ENCODE measurements at places on chromosomes 3 and 15.

- no peak for DNase-seq
Measured at GRCh38 chr15:22922003-22922402, 58.2 kb downstream of the CYFIP1 start.

- DNase-seq, result no peak
Measured at GRCh38 chr15:52805351-52806283, 15.5 kb upstream of the ONECUT1 start.

- DNase-seq, result no peak
Measured at GRCh38 chr15:84973492-84974460, 7.9 kb upstream of the PDE8A start.

DNA sequence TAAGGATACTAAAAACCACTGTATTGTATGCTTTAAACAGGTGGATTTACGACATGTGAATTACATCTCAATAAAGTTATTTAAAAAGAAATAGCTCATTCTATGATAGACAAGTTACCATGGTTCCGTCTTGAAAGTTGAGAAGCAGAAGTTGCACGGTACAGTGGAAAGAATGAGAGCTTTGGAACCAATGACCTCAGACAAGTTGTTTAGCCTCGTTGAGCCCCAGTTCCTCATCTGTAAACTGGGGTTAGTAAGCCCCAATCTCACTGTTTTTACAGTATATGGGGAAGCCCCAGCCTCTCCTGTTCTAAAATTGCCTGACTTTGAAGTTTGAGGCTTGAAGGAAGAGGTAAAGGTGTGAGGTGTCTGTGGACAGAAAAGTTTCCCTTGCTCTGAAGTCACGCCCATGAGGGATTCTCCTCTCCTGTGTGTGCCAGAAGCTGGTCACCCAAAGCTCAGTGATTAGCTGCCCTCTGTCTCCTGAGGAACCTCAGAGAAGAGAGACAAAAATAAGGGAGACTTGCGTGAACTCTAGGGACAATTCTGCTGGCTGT is 10.0 kb downstream of the CRYGS start:
- DNase-seq, result no peak

GRCh38 chr15:86919581-86919980 is 839.9 kb downstream of the AGBL1 start:
- no peak for DNase-seq

DNA sequence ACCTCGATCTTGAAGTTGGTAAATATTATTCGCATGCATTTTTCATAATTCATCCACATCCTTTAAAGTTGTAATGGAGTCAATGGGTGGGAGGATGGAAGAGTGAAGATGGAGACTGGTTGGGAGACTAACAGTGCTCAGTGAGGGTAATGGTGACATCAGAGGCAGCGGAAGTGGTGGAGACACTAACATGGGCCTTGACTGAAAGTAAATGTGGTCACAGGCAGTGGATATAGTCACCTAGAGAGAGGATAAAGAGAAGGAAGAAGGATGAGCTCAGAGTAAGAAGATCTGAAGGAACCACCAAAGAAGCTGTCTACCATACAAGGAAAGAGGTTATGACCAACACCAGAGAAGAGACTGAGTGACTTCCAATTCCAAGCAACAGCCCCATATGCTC is 281.6 kb upstream of the STT3B start:
- no peak for DNase-seq

GRCh38 chr3:117706037-117706436 is 996.5 kb downstream of the TUSC7 start:
- DNase-seq, result no peak

DNA sequence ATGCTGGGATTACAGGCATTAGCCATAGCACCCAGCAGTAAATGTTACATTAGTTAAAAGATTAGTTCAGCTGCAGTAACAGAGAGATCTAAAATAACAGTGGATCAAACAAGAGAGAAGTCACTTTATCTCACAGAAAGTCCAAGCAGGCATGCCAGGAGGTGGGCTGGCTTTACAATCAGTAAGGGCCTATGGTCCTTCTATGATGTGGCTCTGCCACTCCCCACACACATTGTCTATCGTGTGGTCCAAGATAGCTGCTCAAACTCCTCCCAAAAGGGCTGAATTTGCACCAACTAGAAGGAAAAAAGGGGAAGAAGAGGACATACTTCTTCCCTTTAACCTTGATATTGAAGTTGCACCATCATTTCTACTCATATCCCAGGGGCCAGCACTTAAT is 4.6 kb upstream of the RUVBL1 start:
- DNase-seq, result no peak

- no peak for DNase-seq
Measured at GRCh38 chr3:15207836-15208504, 1.9 kb downstream of the CAPN7 start.

DNA sequence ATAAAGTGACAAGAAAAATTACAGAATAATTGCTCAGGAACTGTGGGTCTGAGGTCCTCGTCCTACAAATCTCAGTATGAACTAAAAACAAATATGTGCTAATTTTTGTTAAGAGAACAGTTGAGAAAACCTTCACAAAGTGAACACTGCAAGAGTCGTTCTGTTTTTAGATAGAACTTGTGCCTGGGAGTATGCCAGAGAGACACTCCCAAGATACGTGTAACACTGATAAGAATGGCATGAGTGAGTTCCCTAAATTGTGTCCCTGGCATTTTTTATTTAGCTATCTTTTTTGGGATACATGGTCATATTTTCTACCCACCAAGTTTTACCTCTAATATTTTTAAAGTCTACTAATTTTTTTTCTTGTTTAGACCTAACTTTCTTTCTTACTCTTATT is 860.0 kb upstream of the NR2F2 start:
- no peak for DNase-seq

All from urothelium cell line (cell line).